HFFc6 (cell line): ENCODE measurements at places on chromosomes 2 and 18. TPM values are rescaled to one million over a fixed set of nuclear protein-coding genes. Genes with fewer than 3 reads are reported as not detected.

The FAM228A gene
- total RNA-seq: not detected in 3 replicates

The ANKRD30B gene
- 0.11 TPM in 1 of 3 replicates, not detected in the others for total RNA-seq

The MPP4 gene
- 2.7 to 5.3 TPM (median 4.3 TPM) in 3 replicates for total RNA-seq

The TPO gene
- not detected in 3 replicates for total RNA-seq

The DSG4 gene
- not detected in 3 replicates for total RNA-seq

The CCL20 gene
- not detected in 2 replicates for total RNA-seq

The GAD1 gene
- total RNA-seq: 0.21 to 0.33 TPM in 2 of 3 replicates, not detected in the other

The SCYGR4 gene
- not detected in 3 replicates for total RNA-seq

The TTN gene
- total RNA-seq: 0.24 to 0.64 TPM (median 0.48 TPM) in 3 replicates

The SERPINB3 gene
- total RNA-seq: not detected in 3 replicates

The SP5 gene
- total RNA-seq: not detected in 3 replicates
